Stimulated activated memory B cell treated with anti-CD40 and anti-IgM and Interleukin-4, amounts not matched to agents 10 μg/mL and 1 μg/mL and 100 μg/mL, for 72 hours (primary cell): ENCODE measurements at places on chromosomes 4 and X.

- no peaks in the 10 kb centered on the region for H3K27me3 ChIP-seq
- no peaks in the 10 kb centered on the region for H3K4me1 ChIP-seq
- no peak for ATAC-seq
- H3K27ac ChIP-seq, result no peak overlapping the region
- H3K36me3 ChIP-seq, result no peaks in the 10 kb centered on the region
These were observed 2616.0 kb downstream of the ARAP2 start for GRCh38 chr4:33628296-33628695.

DNA sequence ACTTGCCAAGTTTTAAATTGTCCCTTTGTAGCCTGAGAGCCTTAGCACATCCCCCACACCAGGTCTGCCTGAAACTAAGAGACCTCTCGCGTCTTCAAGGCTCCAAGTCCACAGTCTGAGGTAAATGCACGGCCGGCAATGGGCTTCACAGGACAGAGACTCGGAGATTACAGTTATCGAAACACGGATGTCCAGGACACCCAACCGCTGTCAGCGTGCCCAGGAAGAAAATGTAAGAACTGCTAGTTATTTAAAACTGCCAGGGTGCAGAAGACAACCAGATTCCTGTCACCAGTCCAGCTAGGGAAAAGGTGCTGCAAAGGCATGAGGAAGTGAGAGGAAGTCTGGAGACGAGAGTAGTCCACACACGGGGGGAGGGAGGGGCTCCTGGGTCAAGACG, 28.9 kb downstream of the ZNF827 start:
- H3K36me3 ChIP-seq, result peaks cover 6% of the 10 kb centered on the region
- peaks cover 51% of the 10 kb centered on the region for H3K4me1 ChIP-seq
- H3K27me3 ChIP-seq, result no peaks in the 10 kb centered on the region
- no peak overlapping the region for H3K27ac ChIP-seq
- no peak overlapping the region for H3K4me3 ChIP-seq

- no peaks in the 10 kb centered on the region for H3K27me3 ChIP-seq
- H3K36me3 ChIP-seq, result peaks cover 63% of the 10 kb centered on the region
- no peak for ATAC-seq
- H3K27ac ChIP-seq, result no peak overlapping the region
- no peaks in the 10 kb centered on the region for H3K4me1 ChIP-seq
These were observed 37.3 kb downstream of the PHKA2 start for GRCh38 chrX:18946611-18947010.

GRCh38 chrX:97524997-97525396, 641.3 kb downstream of the RPA4 start:
- H3K27me3 ChIP-seq, result no peaks in the 10 kb centered on the region
- H3K4me3 ChIP-seq, result no peak overlapping the region
- no peak for ATAC-seq
- H3K27ac ChIP-seq, result no peak overlapping the region

DNA sequence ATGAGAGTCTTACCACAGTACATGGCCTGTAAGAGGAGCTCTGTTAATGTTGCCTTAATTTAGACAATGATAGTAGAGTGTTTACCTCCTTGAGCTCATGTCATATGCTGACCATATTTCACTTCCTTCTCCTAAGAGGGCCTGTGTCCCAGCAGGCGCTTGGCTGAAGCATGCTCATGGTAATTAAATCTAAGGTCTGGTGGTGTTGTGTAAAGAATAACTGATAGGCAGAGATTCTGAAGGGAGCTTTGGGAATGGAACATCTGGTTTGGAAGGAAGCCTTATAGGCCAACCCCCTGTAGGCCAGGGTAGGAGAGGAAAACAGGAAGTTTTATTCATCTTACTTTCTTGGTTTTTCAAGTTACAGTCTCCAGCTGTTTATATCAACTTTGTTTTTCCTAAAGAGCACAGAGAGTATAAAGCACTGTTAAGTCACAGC, 300.2 kb downstream of the USP46 start:
- no peaks in the 10 kb centered on the region for H3K4me1 ChIP-seq
- H3K36me3 ChIP-seq, result no peaks in the 10 kb centered on the region
- no peak overlapping the region for H3K27ac ChIP-seq
- ATAC-seq, result peak; percentile 34

DNA sequence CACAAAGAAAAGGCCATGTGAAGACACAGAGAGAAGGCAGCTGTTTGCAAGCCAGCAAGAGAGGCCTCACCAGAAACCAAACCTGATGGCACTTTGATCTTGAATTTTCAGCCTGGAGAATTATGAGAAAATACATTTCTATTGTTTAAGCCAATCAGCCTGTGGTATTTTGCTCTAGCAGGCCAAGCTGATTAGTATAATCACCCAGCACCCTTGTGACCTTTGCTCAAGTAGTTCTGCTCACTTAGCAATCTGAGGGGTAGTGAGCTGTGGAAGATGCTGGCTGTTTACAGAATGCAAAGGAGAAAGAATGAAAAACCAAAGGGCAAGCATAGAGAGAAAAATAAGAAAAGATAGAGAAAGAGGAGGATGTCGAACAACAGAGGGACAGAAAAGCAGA, 396.4 kb upstream of the BOD1L1 start:
- ATAC-seq, result no peak
- H3K27ac ChIP-seq, result no peak overlapping the region
- H3K4me1 ChIP-seq, result no peaks in the 10 kb centered on the region

DNA sequence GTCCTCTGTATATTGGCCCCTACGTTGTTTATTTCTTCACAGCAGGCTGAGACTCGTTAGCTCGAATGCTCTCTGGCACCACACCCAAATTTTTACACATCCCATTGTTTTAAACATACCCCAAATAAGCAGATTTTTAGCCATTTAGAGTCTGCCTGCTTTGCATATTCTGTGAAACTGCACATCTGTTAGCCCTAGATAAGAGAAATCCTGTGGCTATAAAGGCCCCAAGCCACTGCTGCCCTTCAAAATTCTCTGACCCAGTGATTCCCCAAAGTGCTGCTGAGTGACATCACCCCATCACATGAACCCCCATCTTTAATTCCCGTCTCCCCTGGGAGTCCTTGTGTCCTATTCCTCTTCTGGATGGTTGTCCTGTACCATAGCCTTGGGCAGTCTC, 20.8 kb downstream of the TEX13C start:
- no peaks in the 10 kb centered on the region for H3K4me1 ChIP-seq
- no peak for ATAC-seq
- H3K27ac ChIP-seq, result no peak overlapping the region
- no peaks in the 10 kb centered on the region for H3K27me3 ChIP-seq
- no peaks in the 10 kb centered on the region for H3K36me3 ChIP-seq
- no peak overlapping the region for H3K4me3 ChIP-seq

GRCh38 chr4:141090473-141090872, 42.8 kb downstream of the RNF150 start:
- peaks cover 5% of the 10 kb centered on the region for H3K36me3 ChIP-seq
- H3K27ac ChIP-seq, result no peak overlapping the region

DNA sequence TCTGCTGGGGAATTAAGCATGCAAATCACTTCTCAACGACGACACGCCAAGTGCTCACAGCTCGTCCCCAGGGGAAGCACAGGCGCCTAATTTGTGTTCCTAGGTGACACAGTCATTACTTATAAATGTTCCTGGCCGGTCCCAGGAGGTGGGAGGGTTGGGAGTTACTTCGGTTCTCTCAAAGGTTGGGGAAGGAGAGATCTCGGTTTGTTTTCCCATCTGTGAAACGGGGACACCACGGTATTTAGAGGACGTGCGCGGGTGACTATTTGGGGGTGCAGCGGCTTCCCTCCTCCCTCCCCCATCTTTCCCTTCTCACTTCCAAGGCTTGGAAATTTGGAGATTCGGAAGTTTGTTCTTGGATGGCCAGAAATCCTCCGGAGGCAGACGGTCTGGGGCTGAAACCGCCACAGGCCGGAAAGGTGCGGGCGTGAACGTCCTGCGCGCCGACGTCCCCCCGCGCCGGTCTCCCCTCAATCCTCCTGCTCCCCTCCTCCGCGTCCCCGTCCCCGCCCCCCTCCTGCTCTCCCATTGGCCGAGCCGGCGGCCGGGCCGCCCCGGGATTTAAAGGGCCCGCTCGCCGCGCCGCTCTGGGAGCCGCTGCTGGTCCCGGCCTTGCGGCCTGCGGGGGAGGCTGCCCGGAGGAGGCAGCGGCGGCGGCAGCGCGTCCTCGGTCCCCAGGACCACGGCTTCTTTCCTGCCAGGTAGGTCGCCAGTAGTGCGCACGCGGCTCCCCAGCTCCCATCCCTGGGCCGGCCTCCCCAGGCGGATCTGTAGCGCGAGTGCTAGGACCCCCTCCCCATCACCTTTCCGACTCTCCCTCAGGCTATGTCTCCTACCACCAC, at the start of gene PORCN:
PORCN (plus strand) TSS at position 593 of the 845 bp plus-strand sequence. CDS start 829 bp downstream, outside the sequence.
- H3K4me1 ChIP-seq, result peaks cover 23% of the 10 kb centered on the region
- H3K4me3 ChIP-seq, result peak within 1 kb of the TSS; percentile 97
- peaks cover 13% of the 10 kb centered on the region for H3K36me3 ChIP-seq
- peak; percentile 94 for ATAC-seq
- peak within 1 kb of the TSS; percentile 97 for H3K27ac ChIP-seq

DNA sequence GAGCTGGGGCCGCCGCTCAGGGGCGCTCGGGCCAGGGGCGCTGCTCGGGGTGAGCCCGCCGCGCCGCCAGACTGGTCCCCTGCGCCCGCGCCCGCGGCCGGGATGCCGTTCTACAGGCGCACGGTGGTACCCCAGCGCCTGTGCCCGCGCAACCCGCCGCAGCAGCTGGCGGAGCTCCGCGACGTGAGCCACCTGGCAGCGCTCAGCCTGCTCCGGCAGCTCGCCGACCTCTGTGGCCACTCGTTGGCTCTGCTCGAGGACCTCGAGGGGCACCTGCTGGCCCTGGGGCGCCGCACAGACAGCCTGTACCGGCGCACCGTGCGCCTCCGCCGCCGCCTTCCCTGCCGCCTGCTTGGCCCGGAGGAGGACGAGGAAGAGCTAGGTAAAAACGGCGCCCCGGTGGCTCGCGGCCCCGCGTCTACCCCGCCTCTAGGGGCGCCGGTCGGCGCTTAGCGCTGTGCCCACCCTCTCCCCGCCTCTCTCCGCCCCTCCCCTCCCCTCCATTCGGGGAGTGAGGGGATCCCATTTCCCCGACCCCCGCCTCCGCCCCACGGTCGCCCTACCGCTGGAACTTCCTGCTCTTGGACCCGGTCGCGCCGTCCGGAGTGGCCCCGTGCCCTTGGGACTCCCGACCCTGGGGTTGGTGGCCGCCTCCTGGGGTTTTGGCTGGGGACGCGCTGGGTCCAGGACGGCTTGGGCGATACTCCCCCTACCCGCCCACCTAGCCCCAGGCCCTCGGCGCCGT, 513 bp downstream of the NHSL2 start:
- peak overlapping the region; percentile 60 for H3K4me3 ChIP-seq
- H3K27ac ChIP-seq, result no peak overlapping the region
- peaks cover 53% of the 10 kb centered on the region for H3K27me3 ChIP-seq
- peaks cover 4% of the 10 kb centered on the region for H3K4me1 ChIP-seq
- H3K36me3 ChIP-seq, result no peaks in the 10 kb centered on the region
- ATAC-seq, result peak; percentile 48

DNA sequence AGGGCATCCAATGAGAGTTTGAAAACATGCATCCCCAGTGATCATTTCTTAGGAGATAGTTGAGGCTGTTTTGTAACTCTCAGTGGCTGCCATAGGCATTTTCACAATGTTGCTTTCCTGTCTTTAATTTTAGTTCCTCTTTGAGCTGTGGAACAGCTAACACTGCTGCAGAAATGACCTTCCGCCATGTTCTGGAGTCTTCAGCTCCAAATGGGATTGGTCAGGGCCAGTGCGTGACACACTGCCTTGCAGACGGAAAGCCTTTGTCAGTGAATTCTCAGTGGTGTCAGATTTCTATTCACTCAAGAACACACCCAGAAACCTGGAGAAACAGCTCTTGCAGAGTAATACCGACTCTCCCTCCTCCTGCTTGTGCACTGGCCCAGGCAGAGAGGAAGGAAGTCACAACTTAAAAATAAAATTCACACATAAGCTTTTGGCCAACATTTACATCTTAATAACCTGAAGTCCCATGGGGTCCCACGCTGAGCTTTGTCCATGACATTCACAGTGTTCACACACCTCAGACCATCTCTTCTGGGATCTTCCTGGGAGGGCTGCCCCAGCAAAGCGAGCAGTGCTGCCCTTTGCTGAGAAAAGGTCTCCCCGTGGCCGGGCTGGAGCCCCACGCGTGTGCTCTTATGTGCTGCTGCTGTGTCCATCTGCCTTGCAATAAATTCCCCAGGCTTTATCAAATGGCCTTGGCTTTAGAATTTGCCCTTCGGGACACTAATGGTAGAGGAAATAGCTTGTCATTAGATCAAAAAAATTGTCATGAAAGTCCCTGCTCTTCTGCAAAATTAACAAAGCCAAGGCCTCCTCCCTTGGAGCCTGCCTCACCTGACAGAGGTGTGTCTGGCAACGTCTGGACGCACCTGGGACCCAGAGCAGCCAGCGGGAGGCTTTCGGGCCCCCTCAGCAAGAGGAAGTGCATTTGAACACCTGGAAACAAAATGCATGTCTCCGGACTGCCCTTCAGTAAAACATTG, 126.8 kb downstream of the IRF2 start:
- H3K27ac ChIP-seq, result peak overlapping the region; percentile 87
- no peaks in the 10 kb centered on the region for H3K27me3 ChIP-seq
- peaks cover 74% of the 10 kb centered on the region for H3K4me1 ChIP-seq
- ATAC-seq, result peak; percentile 90

DNA sequence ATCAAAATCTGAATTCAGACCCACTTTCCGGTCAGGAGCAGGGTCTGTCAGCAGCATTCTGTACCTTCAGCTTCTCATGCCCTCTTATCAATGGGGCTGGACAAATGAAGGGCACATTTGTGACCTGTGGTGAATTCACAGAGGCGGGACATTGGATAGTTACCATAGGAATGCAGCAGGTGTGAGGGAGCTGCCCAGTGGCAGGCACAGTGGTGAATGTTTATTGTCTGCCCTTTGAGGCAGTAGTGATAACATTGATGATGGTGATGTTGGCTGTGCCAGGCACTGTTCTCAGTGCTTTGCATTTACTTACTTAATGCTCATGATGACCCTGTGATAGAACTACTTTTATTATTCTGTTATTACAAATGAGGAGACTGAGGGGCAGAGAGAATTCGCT, 101.2 kb upstream of the KIT start:
- no peak for ATAC-seq
- H3K27ac ChIP-seq, result no peak overlapping the region
- peaks cover 20% of the 10 kb centered on the region for H3K27me3 ChIP-seq
- H3K4me1 ChIP-seq, result no peaks in the 10 kb centered on the region

DNA sequence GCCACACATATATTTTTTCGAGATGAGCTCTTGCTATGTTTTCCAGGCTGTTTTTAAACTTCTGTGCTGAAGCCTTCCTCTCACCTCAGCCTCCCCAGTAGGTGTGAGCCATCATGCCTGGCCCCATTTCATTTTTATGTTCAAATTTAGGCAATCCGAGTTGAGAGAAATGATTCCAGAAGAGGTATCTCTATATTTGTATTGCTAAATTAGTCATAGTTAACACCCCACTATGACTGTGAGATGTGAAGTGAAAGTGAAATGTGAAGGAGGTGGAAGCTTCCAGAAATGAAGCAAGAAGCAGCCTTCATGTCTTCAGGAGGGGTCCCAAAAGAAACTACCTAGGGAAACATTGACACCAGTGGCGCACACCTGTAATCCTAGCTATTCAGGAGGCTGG, 17.7 kb downstream of the APELA start:
- no peak overlapping the region for H3K4me3 ChIP-seq
- H3K27me3 ChIP-seq, result peaks cover 34% of the 10 kb centered on the region
- ATAC-seq, result no peak
- no peak overlapping the region for H3K27ac ChIP-seq
- no peaks in the 10 kb centered on the region for H3K4me1 ChIP-seq
